ENCODE measurements at places on chromosomes 1 and 21.

DNA sequence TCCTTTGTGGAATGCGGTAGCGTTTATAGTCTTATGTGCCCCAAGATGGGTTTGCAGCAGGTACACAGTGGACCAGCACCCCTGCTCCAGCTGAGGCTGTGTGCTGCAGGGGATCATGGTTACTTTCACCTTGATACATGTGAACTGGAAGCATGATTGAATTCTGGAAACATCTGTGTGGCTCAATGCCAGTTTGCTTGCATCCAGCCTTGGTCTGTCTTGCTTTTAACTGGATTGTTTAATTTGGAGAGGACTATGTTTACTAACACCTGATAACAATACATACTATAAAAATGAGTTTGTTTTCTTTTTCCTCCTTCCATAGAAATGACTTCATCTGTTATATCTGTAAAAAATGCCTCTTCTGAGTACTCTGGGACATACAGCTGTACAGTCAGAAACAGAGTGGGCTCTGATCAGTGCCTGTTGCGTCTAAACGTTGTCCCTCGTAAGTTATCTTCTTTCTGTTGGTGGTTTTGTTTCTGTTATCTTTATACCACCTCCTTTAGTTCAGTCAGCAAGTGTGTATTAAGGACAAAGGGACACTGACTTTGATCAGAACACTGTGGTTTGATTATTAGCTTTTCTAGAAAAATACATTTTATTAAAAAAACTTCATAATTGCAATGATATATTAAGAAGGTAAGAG, 47.7 kb downstream of the CXADR start:
- DNase-seq, result no peak

DNA sequence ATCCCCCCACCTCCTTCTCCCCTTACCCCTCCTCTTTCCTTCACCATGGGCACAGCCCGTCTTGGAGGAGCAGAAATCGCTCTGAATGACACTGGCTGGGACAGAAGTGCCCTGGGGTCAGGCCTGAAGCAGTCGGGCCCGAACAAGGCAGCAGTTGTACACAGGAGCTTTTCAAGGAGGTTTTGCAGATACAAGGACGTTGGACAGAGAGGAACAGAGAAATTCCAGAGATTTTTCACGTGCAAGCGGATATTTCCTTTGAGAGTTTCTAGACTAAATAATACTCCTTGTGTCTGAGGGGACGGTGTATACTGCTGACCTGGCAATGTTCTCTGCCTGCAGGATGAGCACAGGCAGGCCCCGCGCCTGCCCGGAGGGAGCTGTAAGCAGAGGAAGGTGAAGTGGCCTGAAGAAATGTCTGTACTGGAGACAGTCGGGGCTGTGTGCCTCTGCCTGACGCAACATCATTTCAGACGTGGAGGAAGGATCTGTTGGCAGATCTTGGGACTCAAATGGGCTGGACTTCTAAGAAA, 95.3 kb upstream of the SLC25A33 start:
- no peak for DNase-seq

DNA sequence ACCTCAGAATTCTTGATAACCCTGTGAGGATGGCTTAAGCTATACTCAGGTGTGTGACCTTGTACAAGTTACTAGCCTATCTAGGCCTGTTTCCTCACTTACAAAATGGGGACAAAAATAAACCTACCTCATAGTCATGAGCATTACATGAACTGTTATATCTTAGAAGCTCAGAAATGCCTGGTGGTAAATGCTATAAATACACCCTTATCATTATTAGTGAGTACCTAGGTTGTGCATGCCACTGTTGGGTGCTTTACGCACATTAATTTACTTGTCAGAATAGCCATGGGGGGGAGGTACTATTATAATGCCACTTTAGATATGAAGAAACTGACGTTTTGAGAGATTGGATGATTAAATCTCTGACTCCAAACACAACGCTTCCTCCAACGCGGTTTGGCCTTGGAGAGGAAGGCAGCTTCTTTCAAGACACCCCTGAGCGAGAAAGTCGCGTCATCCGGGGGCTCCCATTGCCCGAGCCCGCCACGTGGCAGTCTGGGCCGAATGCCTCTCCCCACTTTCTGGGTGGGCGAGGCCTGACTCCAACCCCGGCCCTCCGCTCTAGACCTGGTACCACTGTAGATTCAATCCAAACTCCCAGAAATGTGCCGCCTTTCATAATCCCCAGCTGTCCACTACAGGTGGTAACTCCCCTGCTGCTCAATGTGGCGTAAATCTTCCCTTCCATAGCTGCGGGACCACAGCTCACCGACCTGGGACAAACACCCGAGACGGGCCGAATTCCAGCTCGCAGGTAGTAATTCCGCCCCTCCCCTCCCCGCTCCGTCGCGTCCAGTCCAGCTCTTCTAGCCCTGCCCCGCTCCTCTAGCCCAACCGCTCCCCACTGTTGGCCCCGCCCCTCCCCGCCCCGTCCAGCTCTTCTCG, 771 bp upstream of the RAD54L start:
- DNase-seq, result peak; percentile 61

GRCh38 chr1:164886101-164886500, 327.1 kb downstream of the PBX1 start:
- no peak for DNase-seq

DNA sequence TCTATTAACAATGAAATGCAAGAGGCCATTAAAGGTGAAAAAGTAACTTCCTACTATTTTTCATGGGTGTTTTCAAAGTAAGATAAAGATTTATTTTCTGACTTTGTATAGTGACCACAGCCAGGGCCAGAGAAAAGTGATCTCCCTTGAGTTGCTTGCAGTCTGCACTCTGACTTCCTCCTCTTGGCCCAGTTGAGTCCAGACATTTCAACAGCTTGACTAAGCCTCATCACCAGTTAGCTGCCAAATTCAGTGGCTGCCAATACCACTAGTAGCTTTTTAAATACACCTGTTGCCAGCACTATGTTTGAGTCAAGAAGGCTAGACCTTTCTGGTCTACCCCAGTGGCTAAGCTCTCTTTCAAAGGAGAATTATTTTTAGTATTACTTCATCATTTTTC, 3.7 kb upstream of the NEK7 start:
- DNase-seq, result no peak

GRCh38 chr1:117537291-117537920, 68.4 kb upstream of the TENT5C start:
- no peak for DNase-seq

GRCh38 chr1:155124503-155125463, 2.9 kb upstream of the EFNA1 start:
- DNase-seq, result no peak

- no peak for DNase-seq
These were observed 94.4 kb upstream of the GREM2 start for GRCh38 chr1:240706150-240706935.

DNA sequence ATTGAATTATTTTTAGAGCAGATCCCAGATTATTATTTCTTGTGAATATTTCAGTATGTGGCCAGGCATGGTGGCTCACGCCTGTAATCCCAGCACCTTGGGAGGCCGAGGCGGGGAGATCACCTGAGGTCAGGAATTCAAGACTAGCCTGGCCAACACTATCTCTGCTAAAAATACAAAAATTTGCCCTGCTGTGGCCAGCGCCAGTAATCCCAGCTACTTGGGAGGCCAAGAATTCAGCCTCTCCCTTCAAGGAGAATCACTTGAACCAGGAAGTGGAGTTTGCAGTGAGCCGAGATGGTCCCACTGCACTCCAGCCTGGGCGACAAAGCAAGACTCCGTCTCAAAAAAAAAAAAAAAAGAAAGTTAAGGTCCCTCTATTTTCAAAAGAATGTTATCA, 4.3 kb downstream of the OSBPL9 start:
- DNase-seq, result no peak
